Frontal cortex (tissue), 4 donors: ENCODE measurements at places on chromosomes 16 and 17. TPM values are rescaled to one million over a fixed set of nuclear protein-coding genes. Genes with fewer than 3 reads are reported as not detected.

TNFRSF17 gene
- 2.0 TPM for total RNA-seq

TLK2 gene
- 79.5 TPM for total RNA-seq

DNA sequence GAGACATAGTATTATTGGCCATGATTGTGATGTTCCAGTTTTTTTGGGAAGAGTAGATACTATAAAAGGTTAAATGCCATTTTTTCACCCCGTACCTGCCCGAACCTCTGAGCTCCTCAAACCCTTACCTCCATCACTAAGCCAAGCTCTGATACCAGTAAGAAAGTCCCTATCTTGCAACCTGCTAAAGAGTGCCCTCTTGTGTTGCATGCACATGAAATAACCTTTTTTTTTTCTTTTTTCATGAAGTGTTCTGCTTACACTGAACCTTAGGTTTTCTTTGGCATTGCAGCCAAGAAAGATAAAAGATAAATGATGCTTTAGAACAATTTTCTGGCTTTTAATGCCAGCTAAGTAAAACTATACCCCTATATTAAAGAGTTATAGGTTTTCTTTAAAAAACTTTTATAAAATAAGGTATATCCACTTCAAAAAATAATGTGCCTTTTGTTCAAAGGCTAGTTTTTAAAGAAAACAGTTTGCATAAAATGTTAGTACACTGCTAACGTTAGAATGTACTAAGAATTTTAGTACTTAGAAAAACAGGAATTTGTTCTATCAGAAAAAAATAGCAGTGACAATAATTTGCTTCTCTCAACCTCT lies 295.3 kb upstream of the PMFBP1 start:
- DNase-seq, result no peak

DNA sequence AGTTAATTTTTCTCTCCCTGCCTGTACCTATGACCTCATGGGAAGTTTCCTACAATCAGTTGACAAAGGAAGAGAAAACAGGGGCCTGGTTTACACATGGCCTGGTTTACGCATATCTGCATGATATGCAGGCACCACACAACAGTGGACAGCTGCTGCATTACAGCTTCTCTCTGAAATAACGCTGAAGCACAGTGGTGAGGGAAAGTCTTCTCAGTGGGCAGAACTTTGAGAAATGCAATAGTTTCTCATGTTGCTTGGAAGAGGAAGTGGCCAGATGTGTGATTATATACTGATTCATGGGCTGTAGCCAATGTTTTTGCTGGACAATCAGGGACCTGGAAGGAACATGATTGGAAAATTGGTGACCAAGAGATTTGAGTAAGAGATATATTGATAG lies 324.1 kb upstream of the GOT2 start:
- no peak for DNase-seq

- no peak for DNase-seq
These were observed 22.1 kb downstream of the MPP3 start for GRCh38 chr17:43810823-43811222.
